NCI-H2171 treated with DMSO at 0.1 percent for 48 hours (cell line): ENCODE measurements at places on chromosomes 4 and X.

GRCh38 chrX:8849945-8850344 lies 48.8 kb upstream of the FAM9A start:
- DNase-seq: no peak

DNA sequence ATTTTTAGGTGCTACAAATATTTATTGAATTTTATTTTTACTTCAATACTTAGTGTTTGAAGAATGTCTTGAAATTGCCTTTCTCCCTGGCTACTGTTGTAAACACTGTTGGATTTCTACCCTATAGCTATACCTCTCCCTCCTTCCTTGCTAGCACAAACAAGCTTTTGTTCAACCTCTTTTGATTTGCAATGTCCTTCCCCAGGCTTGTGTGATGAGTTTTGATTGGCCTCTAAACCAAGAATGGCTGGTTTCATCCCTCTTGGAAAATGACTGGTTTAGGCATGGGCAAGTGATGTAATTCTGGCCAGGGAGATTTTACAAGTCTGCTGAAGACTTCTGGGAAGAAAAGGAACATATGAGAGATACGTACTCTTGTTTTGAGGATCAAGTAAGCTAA lies 25.3 kb upstream of the SLITRK2 start:
- no peak for DNase-seq

- peak; percentile 59 for DNase-seq
Observed at GRCh38 chrX:112642349-112642748, 37.4 kb downstream of the LHFPL1 start.

DNA sequence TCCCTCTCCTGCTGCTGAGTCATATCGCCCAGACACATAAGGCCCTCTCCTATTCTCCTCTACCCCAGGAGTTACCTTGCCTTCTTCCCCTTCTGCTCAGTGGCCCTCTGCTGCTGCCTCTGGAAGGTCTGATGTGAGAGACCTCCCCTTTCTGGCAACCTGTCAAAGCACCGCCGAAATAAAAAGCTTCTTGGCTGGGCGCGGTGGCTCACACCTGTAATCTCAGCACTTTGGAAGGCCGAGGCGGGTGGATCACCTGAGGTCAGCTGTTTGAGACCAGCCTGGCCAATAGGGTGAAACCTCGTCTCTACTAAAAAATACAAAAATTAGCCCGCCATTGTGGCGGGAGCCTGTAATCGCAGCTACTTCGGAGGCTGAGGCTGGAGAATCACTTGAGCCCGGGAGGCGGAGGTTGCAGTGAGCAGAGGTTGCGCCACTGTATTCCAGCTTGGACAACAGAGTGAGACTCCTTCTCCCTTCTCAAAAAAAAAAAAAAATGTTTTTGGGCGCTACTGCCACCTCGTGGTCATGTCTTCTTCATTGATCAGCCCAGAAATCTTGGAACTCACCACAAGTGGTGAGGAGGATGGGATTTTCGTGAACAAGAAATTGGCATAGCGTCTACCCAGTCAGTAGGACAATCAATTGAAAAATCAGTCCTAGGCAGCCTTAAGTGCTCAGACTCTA lies 8.6 kb upstream of the ZXDA start:
- DNase-seq: peak; percentile 3

- DNase-seq: no peak
Observed at GRCh38 chr4:74546057-74546456, 101.1 kb downstream of the AREG start.

- no peak for DNase-seq
Observed at GRCh38 chr4:154691229-154691628, 52.6 kb upstream of the LRAT start.
